T-cell (primary cell): ENCODE measurements at places on chromosomes 1 and 21.

- no peak for DNase-seq
Measured at GRCh38 chr1:55893155-55893554, 678.0 kb upstream of the USP24 start.

- DNase-seq: no peak
Measured at GRCh38 chr21:25904044-25904695, 169.4 kb downstream of the GABPA start.

GRCh38 chr1:47436979-47437446 lies 831 bp upstream of the FOXD2 start:
- no peak for DNase-seq

- no peak for DNase-seq
Measured at GRCh38 chr21:15682186-15682895, 47.4 kb upstream of the USP25 start.

DNA sequence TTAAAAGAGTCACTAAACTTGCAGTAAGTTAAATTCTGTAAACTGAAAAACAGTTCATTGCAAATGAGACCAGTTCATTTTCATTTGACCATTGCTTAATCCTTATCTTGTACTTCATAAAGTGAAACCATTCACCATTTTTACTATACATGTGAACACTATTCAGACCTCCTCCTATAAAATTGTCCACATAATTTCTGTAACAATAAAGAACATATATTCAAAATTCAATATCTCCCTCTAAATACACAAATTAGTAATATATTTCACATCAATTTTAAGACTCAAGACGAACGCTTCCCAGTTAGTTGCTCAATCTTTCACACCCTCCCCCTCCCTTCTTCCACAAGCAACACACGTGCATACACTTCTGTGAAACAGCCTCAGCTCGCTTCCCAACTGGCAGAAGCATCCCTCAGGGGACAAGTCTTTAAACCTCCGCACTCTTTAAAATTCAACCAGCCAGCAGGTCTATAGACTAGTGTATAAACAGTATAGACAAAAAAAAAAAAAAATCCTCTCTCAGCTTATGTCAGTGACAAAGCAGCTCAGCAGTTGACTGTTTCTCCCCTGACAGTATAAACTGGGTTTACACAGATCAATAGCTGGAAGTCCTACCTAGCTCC lies 99.6 kb downstream of the DENND1B start:
- no peak for DNase-seq

- no peak for DNase-seq
Measured at GRCh38 chr1:172928412-172928811, 122.3 kb downstream of the TNFSF18 start.

GRCh38 chr21:38986806-38987632 lies 181.3 kb downstream of the ETS2 start:
- no peak for DNase-seq

DNA sequence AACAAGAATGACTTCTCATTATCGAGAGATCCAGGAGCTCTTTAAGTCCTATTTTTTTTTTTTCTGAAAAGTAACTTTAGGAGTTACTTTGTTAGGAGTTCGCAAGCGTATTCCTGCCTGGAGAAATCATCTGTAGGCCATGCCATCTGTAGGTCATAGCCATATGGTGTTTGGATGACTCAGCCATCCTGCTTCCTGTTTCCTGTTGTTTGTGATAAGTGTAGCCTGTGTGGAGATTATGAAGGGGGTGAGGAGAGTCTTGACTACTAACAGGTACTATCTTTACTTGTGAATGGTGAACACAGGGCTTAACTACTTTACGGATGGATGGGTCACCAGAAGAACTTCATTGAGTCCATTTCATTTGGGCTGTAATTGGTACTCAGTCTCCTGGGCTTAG lies 327.2 kb downstream of the PTPRU start:
- DNase-seq: no peak

DNA sequence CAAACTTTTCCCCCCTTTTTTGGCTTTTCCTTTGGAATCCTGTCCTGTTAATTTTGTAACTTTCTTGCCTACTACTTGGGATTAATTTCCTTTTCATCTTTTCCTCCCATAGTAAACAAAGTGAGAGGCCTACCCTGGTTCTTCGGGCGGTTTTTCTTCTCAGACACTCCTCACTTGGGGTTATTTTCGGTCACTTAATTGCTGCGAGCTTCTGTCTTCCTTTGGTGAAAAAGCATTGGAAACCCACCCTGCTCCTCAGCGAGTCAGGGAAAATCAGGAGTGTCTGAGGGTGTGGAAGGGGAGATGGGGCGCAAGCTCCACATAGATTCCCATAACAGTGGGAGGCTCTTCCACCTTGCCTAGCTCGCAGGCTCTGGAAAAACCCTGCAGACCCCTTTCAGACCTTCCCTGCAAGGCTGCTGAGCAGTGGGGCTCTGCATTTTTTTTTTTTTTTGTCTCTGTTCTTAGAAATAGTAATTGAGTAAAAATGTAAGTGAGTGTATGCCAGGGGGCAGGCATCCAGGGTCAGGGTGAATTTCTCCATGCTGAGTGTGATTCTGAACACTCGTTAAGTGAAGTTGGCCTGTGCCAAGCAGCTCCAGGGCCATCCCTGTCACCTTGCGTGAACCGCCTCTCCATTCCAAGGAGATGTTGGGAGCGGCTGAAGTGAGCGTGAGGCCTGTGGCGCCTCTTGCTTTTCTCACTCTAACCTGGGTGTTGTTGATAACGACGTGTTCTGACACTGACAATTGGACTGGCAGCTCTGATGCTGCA lies 20.3 kb downstream of the TGFB2 start:
- no peak for DNase-seq

- no peak for DNase-seq
Measured at GRCh38 chr1:47407481-47407880, 8.6 kb upstream of the FOXE3 start.

DNA sequence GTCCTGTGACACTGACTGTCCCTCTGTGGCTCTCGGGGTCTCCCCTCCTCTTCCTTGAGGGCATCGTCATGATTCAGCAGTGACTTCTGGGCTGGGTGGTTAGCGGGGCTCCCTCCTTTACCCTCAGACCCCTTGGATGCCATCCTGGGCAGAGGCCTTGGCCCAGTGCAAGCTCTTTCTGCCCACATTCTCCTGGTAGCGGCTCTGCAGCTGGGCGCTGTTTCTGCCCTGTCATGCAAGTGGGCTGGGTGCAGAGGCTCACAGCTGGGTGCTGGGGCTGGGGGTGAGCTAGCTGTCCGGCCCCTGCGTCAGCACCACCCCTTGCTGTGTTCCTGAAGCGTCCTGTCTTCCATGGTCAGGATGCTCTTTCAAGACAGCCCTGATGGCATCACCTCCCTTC lies 158.5 kb downstream of the PCBP3 start:
- no peak for DNase-seq

DNA sequence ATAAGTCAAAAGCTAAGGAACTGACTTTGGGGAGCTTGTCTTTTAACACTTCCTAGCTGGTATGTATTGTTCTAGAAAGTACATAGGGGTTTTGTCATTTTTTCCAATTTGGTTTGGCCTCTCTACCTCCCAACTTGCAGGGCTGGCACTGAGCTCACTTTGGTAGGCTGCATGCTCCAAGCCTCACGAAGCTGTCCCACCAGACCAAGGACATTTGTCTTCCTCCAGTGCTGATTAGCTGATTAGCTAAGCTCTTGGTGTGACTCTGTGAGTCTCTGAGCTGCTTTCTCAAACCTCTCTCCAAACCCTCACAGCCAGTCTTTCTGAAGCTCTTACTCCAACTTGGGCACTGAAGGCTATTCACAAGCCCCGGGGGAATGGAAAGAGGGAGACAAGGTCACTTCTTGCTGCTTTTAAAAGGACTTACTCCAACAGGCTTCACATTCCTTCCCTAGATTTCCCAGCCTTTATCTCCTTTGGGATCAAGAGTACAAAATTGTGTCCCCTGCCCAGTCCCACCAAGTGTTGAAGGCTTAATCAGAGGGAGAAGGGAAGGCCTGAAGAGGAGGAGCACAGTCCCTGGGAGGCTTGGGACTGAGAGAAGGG lies 893 bp upstream of the CFAP45 start:
- no peak for DNase-seq

DNA sequence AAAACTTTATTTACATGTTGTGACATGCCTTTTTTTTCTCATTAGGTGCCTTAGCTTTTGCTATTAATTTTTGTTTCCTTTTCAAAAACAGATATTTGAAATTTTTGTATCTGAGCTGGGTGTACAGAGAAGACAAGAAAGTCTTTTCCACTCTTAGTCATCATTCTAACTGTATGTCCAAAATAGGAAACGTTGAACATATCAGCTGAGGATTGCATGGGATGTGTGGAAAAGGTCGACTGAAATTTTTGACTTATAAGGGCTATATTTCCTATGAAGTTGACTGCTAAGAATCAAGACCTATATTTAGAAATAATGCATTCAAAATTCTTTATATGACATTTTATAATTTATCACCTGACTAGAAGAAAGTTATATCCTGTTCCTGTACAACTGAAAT lies 270.0 kb upstream of the ZRANB2 start:
- DNase-seq: no peak

DNA sequence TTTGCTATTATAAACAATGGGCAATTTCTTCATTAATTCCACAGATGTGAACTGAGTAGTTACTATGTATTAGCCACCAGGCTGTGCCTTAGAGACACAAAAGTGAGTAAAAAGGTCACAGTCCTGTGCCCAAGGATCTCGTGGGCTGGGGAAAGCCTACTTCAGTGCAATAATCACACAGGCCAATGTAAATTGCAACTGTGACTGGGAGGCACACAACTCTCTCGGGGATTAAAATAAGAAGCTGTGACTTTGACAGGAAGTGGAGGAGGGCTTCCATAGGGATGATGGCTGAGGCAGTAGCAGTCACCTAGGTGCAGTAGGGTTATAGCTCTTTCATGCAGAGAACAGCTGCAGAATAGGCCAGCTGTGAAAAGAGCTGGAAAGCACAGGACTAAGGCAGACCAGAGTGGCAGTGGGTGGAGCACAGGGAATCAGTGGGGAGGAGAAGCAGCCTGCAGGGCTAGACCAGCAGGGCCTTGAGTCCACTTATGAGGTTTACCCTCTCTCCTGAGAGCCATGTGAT lies 121.9 kb downstream of the MAB21L3 start:
- DNase-seq: peak; percentile 8

DNA sequence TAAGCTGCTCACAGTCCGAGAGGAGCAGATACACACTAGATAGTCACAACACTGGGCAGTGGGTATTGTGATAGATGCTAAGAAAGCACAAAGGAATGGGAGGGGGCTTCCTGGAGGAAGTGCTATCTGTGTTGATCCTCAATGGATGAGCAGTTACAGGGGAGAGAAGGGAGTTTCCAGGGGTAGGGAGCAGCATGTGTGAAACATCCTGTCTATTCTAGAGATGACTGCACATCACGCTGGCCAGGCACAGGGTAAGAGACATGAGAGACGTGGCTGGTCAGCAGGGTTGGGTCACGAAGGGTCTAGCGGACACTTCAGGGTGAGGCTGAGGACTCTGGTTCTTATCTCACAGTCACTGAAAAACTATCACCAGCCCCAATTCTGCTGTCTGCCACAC lies 235.2 kb downstream of the TRABD2B start:
- DNase-seq: no peak

DNA sequence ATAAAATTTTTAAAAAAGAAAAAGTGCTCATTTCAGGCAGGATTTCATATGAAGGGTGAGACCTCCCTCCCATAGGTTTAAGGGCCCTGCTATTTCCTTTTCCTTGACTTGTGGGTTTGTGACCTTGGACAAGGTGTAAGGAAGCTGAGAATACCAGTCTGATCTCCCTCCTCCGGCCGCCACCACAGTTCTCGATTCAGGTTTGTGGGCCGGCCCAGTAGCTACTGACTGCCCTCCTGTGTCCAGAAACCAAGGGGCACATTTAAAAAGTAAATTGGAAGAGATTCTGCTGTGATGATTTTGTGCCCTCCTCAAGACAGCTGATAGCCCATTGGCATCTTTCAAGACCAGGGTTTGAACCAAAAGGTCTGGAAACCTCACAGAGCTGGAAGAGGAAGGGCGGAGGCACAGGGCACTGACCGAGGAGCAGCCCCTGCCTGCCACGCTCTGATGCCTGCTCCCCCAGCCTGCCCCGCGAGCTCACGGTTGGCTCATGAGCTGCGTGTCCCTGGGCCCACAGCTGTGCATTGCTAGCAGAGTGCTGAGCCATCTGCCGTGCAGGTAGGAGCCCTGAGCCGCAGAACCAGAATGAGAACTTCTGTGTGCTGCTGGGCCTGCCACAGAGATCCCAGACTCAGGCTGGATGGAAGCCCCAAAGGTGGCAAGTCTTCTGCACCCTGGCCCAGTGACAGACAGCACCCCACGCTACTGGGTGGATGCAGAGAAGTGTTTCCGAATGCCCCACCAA lies 348.7 kb downstream of the NPHP4 start:
- no peak for DNase-seq

GRCh38 chr1:222697826-222698225 lies 14.5 kb downstream of the AIDA start:
- DNase-seq: no peak

DNA sequence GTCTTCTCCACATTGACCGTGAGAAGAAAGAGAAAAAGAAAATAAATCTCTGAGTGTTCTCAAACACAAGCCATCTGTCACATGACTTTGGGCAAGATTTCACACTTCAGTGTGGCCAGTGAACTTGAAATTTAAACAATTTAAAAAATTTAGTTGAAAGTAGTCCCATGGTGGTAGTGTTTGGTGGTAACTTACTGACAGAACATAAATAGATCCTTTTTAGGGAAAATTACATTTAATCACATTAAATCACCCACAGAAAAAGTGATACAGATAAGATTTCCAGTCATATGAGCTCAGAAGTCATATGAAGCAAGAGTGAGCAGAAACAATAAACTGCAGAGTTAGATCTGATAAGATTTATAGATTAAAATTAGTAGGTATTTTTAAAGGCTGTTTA lies 31.9 kb upstream of the SGIP1 start:
- no peak for DNase-seq

- no peak for DNase-seq
Measured at GRCh38 chr1:91645031-91645430, 144.4 kb downstream of the CDC7 start.

- no peak for DNase-seq
Measured at GRCh38 chr1:94973309-94973922, 46.5 kb upstream of the CNN3 start.

DNA sequence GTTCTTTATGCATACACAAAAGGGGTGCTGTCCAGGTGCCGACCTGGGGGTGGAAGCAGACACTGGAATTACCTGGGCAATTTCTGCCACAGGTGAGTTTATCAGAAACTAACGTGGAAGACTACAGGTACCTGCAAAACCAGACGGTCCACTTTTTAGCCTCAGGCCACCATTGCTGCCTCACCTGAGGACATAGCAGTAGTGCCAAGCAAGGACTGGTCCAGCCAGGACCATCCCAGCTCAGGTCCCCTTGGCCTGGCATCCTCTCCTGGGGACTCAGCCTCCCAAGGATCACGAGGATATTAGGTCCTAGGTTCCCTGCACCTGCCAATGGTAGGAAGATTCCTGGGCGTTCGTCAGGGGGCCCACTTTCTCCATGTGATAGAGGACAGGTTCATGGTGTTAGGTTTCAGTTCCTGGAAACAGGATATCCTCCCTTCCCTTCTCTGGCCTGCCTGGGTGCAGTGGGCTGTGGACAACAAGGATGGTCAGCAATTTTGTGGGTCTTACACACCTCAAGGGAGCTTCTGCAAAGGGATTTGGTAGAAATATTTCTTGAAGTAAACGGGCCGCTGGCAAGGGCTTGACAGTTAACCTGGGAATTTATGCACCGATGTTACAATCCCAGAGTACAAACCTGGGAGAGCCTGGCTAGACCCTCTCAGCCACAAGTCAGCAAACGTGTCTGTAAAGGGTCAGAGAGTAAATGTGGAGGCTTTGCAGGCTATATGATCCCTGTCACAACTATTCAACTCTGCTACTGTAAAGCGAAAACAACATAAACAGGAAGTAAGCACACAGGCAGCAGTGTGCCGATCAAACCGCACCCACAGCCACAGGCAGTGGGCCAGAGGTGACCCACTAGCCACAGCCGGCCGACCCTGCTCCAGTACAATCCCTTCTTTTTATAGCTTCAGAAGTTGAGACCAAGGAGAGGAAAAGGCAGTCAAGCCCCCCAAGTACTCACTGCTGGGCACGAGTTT lies 71.4 kb upstream of the RAB4A start:
- DNase-seq: no peak
